ENCODE measurements at places on chromosomes 11 and 22.

DNA sequence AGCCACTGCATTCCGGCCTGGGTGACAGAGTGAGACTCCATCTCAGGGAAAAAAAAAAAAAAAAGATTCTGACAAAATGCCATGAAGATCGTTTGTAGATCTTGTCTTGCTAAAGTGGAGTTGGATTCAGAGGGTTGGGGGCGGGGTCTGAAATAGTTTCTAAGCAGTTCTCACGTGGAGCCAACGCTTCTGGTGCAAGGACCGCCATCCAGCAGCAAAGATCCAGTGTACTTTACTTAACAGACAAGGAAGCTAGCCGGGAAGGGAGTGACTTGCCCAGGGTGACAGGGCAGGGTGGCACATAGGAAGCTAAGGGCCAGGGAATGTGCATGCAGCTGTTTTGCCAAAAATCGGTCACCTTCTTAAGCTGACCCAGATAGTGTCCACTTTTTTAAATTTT, 27.4 kb downstream of the APOL1 start:
- DNase-seq, result no peak

DNA sequence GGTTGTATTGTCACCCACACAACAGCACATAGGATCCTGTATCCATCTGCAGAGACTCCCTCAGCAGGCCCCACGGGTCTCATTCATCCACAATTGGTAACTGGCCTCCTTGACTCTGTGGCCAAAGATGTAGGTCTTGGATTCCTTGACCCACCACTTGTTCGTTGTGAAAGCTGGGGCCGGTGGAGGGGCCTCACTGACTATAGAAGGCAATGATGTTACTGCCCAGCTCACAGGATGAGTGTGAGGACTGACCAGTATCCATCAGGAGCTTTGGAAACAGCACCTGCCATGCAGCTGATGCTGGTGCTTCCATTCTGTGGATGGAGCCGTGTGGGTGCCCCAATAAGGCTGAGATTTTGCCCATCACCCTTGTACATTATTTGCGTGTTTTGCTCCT, 615.7 kb downstream of the BRD1 start:
- no peak for DNase-seq

DNA sequence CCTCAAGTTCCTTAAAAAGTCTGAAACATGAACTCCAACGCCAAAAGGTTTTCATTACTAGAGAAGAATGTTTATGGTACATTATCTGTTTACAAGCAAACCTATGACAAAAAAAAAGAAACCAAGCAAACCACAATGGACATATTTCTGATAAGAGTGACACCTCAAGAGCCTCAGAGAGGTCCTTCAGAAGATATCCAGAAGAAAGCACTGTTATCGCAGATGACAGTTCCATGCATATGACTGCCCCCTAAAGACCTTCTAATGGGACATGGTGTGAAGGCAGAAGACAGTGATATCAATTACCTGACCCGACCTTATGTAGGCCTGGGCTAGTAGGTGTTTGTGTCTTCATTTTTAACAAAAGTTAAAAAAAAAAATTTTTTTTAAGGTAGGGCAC, 3.1 kb downstream of the HDHD5 start:
- DNase-seq, result no peak

GRCh38 chr11:85805387-85805786, 5.6 kb downstream of the SYTL2 start:
- DNase-seq, result no peak

DNA sequence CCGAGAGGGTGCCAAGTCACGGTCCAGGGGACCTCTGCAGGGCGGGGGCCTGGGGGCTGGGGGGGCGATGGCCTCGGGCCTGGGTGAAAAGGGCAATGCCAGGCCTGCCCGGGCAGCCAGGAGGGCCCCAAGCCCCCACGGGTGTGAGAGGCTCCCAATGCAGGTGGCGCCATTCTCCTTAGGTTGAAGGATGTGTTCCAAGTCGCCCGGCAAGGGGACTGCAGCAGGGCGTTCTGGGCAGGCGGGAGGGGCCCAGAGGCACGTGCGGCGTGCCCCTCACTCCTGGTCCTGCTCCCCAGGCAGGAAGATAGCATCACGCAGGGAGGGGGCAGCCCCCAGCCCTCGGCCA, 730 bp upstream of the TNNI2 start:
- DNase-seq, result no peak

- DNase-seq, result peak; percentile 20
Measured at GRCh38 chr22:46936378-46936903, 174.0 kb downstream of the TBC1D22A start.

DNA sequence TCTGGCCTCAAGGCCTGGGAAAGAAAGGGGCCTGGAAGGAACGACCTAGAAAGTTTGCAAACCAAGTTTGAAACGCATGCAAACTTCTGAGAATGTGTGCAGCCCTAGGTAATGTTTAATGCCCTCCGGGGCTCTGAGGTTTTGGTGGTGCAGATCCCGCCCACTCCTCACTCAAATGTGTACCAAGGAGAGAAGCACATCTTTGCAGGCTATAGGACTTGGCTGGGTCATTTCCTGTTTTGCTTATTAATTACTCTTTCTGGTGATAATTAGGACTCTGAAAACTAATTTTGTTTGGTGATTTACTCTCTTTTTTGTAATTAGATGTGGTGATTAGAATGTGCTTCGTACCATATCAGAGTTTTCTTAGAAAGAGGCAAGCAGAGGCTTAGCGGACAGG, 625.9 kb upstream of the CADM1 start:
- no peak for DNase-seq

DNA sequence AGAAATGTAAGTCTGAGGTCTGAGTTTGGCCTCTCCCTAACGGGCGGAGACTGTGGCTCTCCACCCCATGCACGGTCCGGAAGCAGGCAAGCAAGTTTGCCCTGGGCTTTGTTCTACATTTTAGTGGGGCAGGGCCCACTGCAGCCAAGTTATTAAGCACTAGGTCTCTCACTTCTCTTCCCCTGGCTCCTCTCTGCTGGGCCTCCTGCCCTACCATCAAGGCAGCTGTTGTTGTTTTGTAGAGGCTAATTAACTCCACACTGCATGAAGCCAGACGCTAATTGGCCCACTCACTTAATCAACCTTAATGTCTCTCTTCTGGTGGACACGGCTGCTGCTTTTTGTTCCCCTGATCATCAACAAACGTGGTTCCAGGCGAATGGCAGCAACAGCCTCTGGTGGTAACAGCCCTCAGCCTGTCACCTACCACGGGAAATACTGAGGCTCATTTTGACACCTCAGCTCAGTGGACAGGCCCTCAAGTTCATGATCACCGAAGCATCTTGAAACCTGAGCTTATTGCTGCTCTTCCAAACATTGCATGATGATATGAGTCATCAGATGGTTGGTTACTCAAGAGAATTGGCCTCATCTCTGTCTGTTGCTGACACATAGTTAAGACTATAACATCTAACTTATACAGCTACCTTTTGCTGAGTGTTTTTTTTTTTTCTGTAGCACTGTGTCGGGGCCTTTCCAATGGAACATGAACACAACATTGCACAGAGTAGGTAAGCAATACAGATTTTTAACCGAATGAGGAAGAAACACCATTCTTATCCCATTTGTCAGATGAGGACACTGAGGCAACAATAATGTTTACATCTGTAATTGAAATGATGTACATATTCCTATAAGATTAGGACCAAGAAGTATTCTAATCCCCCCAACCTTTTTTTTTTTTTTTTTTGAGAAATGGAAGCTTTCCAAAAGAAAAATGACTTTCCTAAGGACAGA, 20.8 kb upstream of the LMO2 start:
- peak; percentile 76 for DNase-seq

GRCh38 chr11:106974831-106975230, 43.4 kb downstream of the GUCY1A2 start:
- no peak for DNase-seq

- no peak for DNase-seq
Measured at GRCh38 chr11:134248910-134249480, 4.2 kb downstream of the THYN1 start.

DNA sequence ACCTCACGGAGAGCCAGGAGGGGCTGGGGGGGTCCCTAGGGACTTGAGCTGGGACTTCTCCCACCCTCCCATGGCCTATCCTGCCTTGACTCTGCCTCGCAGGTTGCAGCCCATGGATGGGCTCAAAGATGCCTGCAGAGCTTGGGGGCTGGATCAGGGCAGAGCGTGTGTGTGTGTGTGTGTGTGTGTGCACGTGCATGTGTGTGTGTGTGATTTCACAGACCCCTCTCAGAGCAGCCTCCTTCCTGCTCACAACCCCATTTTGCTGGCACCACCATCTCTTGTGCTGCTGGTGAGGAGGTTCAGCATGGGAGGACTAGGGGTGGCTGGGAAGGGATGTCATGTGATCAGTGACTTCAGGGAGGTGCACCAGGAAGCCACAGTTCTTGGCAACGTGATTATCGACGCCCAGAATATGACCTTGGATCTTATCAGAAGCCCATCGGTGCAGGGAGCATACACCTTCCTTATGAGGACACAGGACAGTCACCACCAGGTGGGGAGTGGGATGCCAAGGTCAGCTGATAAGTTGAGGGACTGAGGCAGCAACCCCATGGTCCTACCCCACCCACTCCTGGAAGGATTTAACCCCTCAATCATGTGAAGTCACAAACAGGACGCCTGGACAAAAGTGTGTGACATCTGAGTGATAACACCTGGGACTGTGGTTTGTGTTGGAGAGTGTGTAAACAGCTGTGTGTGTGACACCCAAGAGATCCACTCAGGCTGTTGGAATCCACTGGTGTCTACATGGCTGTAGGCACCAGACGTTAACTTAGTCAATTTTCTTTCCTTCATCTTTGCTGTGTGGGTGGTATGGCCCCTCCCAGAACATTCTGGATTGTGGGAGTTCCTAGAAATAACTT, 1.8 kb upstream of the NAALADL1 start:
- DNase-seq, result no peak

- DNase-seq, result no peak
Measured at GRCh38 chr22:28988457-28988856, 73.2 kb downstream of the C22orf31 start.

DNA sequence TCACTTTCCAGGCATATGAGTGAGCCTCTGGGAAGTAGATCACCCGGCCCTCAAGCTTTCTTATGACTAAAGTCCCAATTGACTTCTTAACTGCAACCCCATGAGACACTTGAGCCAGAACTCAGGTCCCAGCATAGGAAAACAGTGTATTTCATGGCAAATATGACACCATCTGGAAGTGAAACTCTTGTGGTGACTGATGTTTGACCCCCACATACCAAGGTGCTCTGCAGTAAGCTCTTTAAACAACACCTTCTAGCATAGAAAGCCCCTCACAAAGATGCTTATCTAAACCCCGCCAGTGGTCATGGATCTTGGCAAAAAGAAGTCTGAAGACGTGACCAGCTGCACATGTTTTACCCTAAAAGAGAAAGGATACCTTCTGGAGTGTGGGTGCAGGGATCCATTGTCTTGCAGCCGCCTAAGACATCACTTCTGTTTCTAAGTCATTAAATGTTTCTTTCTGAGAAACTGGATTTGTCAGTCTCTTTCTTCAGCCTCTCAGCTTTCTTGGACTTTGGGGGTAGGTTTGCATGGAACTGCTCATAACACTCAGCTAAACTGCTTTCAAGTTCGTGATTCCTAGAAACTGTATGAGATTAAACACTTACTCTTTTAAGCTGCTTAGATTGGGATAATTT, 7.4 kb upstream of the PELI3 start:
- DNase-seq, result no peak

- no peak for DNase-seq
Measured at GRCh38 chr11:35057926-35058668, 80.9 kb upstream of the CD44 start.

DNA sequence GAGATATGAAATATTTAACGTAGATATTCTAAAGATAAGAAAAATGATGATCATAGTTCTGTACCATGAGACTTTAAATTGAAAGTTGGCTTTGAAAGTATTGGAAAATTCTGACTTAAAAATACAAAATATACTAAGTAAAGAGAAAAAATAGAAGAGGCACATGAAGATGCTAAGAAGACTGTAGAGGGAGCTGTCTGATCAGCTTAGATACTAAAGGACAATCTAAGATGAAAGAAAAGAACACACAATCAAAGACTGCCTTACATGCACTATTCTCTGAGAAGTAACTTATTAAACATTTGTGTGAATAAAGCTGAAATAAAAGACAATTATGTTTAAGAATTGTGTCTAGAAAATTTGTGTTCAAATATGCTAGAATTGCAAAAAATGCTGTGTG, 55.1 kb downstream of the RBMXL2 start:
- DNase-seq, result no peak

DNA sequence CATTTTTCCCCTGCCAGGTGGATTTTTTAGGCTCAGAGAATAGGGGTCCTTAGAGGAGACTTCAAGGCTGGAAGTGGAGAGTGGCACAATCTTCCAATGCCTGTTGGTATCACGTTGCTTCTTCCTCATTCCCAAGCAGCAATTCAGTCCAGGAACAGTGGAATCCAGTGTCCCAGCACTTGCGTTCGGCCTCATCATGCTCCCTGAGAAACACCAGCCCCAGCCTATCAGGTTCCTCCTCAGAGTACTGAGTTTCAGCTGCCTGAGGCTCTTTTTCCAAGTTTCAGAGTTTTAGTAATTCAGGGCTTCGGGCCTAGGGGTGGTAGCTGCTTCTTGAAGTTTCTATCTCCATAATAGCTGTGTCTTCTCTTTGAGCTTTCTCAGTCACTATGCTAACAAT, 31.9 kb upstream of the NRGN start:
- DNase-seq, result no peak

DNA sequence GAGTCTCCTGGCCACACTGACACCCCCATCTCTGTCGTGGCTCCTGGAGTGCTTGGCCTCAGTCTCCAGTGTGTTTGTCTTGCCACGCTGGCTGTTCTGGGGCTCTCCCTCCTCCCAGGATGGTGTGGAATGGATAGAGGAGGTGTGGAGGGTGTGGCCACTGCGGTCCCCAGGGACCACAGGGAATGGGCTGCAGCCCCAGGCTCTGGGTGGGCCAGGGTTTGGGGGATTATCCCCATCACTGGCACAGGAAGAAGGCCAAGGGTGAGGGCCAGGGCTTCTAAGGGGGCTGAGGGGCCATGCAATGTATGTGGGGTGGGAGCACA, 8.1 kb downstream of the GNAZ start:
- no peak for DNase-seq

DNA sequence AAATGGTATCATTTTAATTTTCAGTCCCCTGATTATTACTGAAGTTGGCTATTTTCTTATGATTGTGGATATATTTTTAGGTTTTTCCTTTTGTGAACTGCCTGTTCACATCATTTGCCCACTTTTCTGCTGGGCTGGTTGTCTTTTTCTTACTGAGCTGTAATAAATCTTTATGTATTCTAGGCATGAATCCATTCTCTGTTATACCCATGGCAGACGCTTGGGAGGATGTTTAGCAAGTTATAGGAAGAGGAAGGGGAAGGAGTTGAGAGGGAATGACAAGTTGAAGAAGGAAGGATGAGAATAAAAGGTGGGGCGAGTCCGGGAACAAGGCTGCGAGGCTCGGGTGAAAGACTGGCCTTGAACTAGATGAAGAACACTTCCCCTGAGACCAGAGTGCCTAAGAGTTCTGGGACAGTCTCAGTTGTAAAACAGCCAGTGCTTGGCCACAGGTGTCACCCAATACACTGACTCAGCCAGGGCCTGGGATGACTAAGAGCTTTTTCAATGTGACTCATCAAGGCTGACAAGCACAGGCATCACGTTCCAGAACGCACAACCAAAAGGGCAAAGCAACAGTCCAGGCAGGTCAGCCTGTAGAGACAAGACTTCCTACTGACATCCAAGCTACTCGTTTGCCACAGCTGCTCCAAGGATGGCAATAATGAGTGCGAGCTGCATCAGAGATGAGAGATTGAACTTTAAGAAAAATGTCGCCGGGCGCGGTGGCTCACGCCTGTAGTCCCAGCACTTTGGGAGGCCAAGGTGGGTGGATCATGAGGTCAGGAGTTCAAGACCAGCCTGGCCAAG, 35.2 kb downstream of the LRFN4 start:
- peak; percentile 74 for DNase-seq

All from GM04503 (cell line).